Activated CD4-positive, alpha-beta T cell treated with anti-CD3 and anti-CD28 coated beads, Interleukin-2, amount 50 U/mL, for 48 hours (primary cell): ENCODE measurements at places on chromosomes 6 and 20.

- DNase-seq = no peak
Measured at GRCh38 chr20:15799871-15800270, 773.4 kb downstream of the KIF16B start.

GRCh38 chr6:13457577-13457976, 29.8 kb downstream of the GFOD1 start:
- no peak for DNase-seq

DNA sequence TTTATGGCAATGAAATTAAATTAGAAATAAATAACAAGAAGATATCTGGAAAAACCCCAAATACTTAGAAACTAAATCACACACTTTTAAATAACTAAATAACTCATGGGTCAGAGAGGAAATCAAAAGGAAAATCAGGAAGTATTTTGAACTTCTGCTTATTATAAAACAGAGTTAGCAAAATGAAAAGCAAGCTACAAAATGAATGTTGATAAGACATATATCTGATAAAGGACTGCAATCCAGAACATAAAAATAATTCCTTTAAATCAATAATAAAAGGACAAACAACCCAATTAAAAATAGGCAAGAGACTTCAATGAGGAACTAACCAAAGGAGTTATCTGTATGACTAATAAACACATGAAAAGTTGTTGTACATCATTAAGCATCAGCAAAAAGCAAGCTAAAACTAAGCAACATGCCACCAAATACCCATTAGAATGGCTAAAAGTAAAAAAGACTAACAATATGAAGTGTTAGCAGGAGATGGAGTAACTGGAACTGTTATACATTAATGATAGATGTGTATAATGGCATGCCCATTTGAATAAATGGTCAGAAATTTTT, 38.9 kb upstream of the STMND1 start:
- no peak for DNase-seq

DNA sequence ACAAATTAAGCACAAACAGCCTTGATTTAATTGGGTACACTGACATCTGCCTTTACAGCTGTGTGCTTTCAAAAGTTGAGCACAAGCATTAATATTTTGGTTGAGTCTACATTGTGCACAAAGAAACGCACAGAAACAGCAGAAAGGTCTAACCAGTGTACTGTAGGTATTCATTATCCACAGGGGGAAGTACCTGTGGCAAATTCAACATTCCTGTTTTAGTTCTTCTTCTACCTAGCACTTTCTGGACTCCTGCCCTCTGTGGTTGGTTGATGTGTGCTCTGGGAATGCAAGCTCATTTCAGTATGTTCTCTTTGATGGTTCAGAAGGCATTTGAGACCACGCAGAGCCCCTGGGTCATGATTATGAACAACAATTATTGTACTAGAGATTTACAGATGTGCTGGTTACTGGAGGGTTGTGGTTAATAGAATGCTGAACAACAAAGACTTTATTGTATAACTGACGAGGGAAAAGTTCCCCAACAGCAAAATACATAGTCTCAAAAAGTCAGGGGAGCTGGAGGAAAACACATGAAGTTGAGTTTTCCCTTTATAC, 26.6 kb upstream of the DAAM2 start:
- DNase-seq = no peak

DNA sequence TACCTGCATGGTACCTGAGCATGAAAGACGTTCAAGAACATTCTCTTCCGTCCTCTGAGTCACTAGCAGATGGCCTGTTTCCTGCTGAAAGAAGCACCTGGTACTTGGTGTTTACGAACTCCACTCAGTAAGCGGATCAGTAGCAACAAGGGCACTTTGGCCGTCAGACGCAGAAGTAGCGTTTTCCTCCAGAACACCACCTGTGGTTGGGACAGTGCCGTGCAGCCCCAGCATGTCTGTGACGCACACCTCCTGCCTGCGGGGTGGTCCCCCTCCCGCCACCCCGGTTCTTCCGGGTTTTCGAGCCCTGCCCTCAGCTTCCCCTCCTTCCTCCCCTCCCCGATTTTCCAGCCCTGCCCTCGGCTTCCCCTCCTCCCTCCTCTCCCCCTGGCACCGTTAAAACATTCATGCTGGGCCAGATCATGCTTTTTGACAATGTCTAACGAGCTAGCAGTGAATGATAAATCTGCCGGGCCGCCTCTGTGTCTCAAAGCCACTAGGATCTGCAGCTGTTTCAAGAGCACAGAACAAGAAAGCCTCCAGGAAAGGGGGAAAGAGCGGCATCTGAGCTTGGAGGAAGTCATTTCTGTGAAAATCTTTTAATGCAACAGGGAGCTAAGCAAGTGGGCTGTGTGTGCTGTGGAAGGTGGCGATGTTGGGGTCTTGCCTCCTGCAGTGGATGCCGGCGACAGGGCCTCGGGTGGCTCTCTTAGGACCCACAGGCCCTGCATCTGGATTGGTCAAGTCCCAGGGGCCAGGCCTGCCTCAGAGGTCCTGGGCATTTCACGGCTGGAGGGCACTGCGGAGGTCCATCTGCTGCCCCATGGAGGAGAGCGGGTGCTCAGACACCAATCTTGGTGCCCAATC, 207.9 kb downstream of the ERMARD start:
- peak; percentile 39 for DNase-seq
